CD4-positive, alpha-beta T cell treated with Interleukin-21 for 1 hour (primary cell): ENCODE measurements at places on chromosomes 11 and 22.
A peak's percentile ranks its signal among the peaks of the same experiment; 100 is the strongest.

- DNase-seq = no peak
Observed at GRCh38 chr22:26182723-26183122, 13.5 kb downstream of the SEZ6L start.

GRCh38 chr11:64660205-64660604 lies 62.8 kb downstream of the NRXN2 start:
- DNase-seq = no peak

DNA sequence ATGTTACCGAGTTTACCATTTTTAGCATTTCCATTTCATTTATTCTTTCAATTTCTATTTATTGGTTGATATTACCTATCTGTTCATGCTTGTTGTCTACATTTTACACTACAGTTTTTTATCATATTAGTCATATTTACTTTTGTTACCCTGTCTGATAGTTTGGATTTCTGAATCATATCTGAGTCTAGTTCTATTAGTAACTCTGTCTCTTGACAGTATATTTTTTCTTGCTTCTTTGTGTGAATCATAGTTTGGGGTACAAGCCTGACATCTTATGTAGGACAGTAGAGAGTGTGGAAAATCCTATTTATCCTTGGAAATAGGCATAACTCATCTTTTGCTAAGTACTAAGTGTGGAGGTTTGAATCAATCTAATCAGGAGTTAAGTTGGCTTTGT lies 263.9 kb upstream of the SESN3 start:
- no peak for DNase-seq

DNA sequence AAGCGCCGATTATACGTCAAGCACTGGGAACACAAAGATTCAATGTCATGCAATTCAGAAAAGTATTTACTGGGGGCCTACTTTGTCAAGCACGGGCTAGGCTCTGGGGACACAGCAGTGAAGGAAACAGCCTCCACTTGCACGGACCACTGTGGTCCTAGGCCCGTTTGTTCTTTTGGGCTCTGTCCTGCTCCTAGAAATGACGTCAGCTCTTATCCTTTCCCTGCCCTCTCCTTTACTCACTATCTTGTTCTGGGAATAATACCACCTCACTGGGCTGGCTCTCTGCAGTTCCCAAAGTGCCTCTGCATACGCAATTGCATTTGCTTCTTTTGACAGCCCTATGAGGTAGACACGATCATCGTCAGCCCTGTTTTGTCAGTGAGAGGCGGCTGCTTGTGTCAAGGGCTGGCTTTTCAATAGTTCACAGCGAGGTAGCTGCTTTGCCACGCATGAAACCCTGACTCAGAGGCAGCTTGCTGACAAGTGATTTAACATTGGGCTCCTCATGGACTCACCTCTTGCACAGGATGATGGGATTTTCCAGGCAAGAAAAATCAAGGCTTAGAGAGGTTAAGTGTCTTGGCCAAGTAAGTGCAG lies 22.9 kb upstream of the IGSF22 start:
- no peak for DNase-seq

- no peak for DNase-seq
Observed at GRCh38 chr22:37803639-37804351, 3.9 kb upstream of the GCAT start.

DNA sequence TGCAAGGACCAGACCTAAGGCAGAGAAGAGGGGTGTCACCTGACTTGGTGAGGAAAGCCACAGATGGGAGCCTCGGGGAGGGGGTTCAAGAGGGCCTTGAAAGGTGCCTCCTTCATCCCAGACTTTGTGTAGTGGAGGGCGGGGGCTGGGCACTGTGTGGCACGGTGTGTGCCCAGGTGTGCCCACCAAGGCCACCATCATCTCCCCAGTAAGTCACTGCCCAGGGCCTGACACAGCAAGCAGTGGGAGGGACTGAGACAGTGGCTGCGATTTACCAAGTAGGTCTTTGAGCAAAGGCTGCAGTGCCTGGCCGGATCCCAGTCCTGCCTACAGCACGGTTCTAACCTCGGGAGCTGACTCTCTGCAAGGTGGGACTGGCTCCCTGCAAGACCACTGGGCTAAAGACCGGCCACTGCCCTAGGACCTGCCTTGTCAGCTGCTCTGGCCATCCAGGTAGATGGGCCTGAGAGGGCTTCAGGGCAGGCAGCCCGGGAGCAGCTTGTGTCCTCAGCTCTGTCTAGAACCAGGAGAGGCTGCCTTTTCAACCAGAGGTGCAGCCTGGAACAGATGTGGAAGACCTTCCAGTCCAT lies 1.4 kb downstream of the OSM start:
- DNase-seq = no peak

- no peak for DNase-seq
Observed at GRCh38 chr22:26998129-26998528, 340.7 kb downstream of the MIAT start.

- DNase-seq = no peak
Observed at GRCh38 chr11:8192896-8193209, 24.0 kb upstream of the RIC3 start.

GRCh38 chr11:117690484-117691217 lies 106.4 kb downstream of the DSCAML1 start:
- DNase-seq = no peak

GRCh38 chr11:63761931-63762653 lies 6.5 kb downstream of the ZFTA start:
- no peak for DNase-seq

GRCh38 chr22:45096256-45096907 lies 67.3 kb upstream of the NUP50 start:
- DNase-seq = peak; percentile 44

- DNase-seq = no peak
Observed at GRCh38 chr11:10441652-10442503, 13.2 kb upstream of the AMPD3 start.

DNA sequence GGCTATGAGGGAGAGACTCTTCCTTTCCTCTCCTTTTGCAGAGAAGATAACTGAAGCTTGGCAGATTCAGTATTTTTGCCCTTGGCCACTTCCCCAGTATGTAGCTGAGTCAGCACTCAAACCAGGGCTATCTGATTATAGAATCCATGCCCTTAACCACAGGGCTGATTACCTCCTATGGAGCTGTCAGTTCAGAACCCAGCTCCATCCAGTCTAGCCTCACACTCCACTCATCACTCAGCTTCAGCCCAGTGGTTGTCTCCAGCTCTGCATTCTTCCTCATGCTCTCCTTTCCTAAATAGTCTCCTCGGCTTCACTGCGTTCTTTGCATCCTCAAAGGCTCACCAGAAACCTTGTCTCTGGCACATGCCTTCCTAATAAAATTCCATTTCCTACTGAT lies 151.6 kb upstream of the BLID start:
- DNase-seq = no peak

GRCh38 chr11:106552694-106553203 lies 465.5 kb downstream of the GUCY1A2 start:
- DNase-seq = no peak

DNA sequence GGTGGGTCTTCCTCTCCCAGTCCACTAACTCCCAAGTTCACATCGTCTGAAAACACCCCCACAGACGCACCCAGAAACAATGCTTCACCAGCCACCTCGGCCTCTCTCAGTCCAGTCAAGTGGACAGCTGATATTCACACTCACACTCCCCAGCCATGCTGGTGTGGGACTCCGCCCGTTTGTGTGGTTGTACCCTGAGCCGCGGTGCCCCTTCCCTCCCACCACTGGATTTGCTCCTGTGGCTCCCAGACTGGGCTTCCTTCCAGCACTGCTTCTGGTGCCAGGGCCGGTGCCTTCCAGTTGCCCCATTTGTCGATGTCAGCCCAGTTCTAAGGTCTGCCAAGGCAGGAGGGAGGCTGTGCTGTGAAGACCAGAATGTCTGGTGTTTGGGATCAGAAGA lies 37.9 kb upstream of the PLET1 start:
- DNase-seq = no peak

GRCh38 chr11:65096926-65097325 lies 912 bp downstream of the VPS51 start:
- DNase-seq = no peak

- DNase-seq = no peak
Observed at GRCh38 chr11:33835143-33835878, 56.6 kb downstream of the LMO2 start.

DNA sequence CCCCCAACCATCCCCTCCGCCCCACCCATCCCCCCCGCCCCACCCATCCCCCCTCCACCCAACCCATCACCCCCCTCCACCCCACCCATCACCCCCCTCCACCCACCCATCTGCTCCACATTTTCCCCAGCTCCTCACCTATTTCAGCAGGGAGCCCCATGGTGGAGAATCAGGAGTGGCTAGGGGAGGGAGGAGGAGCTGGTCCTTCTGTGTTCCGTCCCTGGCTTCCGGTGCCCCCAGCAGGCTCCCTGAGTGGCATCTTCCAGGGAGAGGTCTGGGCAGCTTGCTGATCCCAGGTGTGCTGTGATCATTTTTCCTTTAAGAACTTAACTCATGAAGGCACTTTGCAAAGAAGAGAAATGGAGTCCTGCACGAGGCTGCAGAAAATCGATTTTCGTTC lies 365.8 kb downstream of the TBC1D22A start:
- DNase-seq = no peak

DNA sequence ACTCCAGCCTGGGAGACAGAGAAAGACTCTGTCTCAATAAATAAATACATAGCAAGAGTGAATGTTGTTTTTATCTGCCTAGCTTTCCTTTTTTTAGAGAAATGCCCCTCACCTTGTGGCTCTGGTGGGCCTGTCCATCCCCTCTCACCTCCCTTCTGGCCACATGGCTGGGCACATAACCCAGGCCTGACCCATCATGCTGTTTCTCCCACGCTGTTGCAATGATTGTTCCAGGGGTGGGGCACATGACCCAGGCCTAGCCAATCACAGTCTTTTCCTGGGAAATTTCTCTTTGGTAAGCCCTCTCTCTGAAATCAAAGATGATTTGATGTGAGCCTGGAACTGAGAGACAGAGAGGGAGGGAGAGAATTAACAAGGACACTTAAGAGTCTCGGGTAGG lies 5.5 kb upstream of the CYTH4 start:
- DNase-seq = no peak

GRCh38 chr22:21044931-21045584 lies 688 bp upstream of the LRRC74B start:
- DNase-seq = no peak

- DNase-seq = no peak
Observed at GRCh38 chr22:43320943-43321900, 21.9 kb downstream of the SCUBE1 start.

DNA sequence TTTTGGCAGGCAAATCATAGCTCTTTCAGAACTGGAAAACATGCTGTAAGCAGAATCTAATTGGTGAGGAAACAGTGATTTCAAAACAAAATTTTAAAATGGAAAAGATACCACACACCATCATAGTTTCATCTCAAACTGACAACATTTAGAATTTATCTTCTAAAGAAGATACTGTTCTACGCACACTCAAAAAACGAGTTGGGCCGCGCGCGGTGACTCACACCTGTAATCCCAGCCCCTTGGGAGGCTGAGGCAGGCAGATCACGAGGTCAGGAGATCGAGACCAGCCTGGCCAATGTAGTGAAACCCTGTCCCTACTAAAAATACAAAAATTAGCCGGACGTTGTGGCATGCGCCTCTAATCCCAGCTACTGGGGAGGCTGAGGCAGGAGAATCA lies 44.2 kb upstream of the ADSL start:
- DNase-seq = no peak

- no peak for DNase-seq
Observed at GRCh38 chr22:48944433-48944750, 883.3 kb downstream of the BRD1 start.

- DNase-seq = no peak
Observed at GRCh38 chr22:45626198-45626651, 45.4 kb upstream of the ATXN10 start.

DNA sequence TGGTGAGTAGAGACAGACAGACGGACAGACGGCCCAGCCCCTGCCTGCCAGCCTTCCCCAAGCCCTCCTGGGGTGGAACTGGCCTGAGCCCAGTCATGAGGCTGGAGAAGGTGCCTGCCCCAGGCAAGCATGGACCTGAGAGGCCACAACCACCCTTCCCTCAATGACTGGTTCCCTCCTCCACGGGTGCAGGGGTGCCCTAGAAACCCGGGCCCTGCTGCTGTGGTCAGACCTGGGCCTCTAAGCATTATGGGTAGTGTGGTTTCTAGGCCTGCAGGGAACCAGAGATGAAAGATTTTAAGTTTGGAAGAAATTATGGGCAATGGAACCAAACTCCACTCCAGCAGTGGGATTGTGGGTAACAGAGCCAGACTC lies 13.5 kb downstream of the RHBDD3 start:
- DNase-seq = no peak

GRCh38 chr11:61871158-61871597 lies 20.2 kb downstream of the FADS3 start:
- DNase-seq = peak; percentile 51

GRCh38 chr11:11071486-11071885 lies 213.6 kb upstream of the ZBED5 start:
- DNase-seq = no peak

- no peak for DNase-seq
Observed at GRCh38 chr22:26789951-26790350, 132.6 kb downstream of the MIAT start.

- DNase-seq = no peak
Observed at GRCh38 chr11:17132654-17133053, 55.2 kb upstream of the RPS13 start.

- no peak for DNase-seq
Observed at GRCh38 chr22:45995405-45996101, 18.6 kb upstream of the WNT7B start.

- DNase-seq = no peak
Observed at GRCh38 chr11:35049859-35050531, 89.0 kb upstream of the CD44 start.

GRCh38 chr22:26374391-26375026 lies 54.6 kb upstream of the ASPHD2 start:
- DNase-seq = no peak

DNA sequence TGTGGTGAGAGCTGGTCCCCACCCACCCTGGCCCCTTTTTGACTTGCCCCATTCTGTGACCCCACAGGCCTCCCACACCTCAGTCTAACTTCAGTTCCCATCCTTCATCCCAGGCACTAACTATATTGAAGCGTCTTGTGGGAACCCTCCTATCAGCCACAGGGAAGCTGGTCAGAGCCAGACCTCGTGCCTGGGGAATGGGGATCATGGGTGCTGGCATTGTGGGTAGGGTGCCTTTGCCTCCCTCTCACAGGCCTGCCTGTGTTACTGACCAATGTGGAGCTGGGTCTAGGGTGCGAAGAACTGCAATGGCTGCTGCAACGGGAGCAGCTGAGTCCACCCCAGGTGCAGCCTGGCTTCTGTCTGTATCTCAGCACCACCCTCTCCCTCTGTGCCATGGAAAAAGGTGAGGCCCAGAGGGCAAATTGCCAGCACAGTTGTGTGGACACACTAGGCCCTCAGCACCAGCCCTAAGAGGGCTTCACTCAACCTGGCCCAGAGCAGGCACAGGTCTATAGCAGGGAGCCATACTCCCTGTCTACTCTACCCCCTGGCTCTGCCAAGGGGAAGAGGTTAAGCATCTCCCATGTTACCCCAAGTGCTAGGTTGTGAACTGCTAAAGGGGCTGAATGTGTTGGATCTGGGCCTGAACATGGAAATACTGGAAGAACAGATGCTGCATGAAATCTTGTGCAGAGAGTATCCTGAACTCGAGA lies 37.3 kb downstream of the RRP8 start:
- DNase-seq = no peak

DNA sequence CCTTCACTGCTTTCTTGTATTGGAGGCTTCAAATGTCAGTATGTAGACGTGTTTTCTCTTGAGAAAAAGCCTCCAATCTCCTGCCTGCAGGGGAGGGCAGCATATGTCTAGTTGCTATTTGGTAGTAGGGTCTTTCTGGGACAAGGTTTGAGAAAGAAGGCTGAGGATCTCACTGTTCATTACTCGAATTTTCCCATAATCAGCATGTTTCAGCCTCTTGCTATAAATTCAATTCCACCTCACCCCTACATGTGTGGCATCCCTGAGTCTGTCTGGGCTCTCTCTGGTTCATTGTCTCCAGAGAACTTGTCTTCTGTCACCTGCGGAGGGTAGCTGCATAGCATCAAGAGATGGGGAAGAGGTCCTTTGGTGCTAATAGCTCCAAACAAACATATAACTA lies 19.5 kb upstream of the CCDC83 start:
- no peak for DNase-seq
